ENCODE measurements at places on chromosomes 16 and 17.

DNA sequence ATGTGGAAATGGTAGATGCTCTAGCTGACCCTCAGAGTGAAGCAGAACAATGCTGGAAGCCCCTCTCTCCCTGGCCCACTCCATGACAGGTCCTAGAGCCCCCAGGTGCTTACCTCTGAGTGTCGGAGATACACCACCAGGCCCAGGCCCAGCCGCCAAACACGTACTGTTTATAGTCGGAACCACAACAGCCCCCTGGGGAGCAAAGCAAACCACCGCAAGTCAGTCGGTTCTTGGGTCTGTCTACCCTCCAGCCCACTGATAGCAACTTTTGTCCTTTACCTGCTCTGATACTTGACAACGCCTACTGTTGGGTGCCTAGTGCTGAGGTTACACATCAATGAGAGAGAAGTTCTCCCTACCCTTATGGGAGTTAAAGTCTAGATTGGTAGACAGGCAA is 8.7 kb downstream of the FLOT2 start:
- no peak for DNase-seq

GRCh38 chr17:32523017-32523680 is 36.4 kb downstream of the CDK5R1 start:
- DNase-seq = peak; percentile 36

DNA sequence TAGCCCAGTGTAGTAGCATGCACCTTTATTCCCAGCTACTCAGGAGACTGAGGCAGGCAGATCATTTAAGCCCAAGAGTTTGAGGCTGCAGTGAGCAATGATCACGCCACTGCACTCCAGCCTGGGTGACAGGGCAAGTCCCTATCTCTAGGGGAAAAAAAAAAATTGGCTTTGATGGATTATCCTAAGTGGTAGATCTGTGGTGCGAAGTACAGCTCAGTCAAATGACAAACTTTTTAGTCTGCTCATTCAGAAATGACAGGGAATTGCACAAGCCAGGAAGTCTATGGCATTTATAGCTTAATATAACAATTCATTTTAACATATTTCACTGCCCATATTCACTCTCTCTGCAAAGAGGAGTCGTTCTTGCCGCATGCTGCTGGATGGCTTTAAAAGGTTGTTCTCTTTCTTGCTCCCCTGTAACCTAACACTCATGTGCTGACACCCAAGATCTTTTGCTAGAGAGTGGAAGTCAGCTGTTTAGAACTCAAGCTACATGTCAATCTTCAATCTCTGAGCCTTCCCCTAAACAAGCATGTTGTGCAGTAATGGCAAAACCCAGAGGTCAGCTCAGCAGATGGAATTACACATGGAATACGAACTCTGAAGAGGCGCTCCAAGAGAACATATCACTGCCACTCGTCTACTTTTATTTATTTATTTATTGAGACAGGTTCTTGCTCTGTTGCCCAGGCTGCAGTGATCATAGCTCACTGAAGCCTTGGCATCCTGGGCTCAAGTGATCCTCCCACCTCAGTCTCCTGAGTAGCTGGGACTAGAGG is 32.8 kb downstream of the RNF157 start:
- no peak for DNase-seq

GRCh38 chr16:57048095-57048494 is 44.3 kb upstream of the CPNE2 start:
- no peak for DNase-seq

GRCh38 chr16:48053418-48053745 is 102.4 kb downstream of the ABCC12 start:
- DNase-seq = peak; percentile 54

DNA sequence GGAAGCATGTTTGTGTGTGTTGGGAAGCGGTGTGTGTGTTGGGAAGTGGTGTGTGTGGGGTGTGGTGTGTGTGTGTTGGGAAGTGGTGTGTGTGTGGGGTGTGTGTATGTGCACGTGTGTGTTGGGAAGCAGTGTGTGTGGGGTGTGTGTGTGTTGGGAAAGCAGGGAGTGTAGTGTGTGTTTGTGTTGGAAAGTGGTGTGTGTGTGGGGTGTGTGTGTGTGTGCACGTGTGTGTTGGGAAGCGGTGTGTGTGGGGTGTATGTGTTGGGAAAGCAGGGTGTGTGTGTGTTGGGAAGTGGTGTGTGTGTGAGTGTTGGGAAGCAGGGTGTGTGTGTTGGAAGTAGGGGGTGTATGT is 785 bp upstream of the NOD2 start:
- DNase-seq = no peak

DNA sequence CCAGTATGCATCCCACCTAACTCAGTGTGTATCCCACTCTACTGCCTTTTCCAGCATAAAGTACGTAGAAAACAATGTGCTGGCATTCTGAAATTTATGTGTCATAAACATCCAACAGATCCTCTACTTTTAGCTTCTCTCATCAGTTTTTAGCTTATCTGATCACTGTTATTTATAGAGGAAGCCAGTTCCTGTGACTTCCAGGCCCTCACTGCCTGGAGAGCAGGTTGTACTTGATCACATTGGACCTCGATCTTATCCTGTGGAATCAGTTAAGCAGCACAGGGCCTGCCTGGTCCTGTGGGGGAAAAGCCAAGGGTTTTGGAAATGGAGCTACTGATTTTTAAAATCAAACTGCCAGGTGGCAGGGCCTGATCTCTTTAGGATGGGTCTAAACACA is 30.8 kb downstream of the PRSS54 start:
- no peak for DNase-seq

Data from fibroblast of skin of scalp (primary cell).